Naive thymus-derived CD8-positive, alpha-beta T cell (primary cell): ENCODE measurements at places on chromosomes 6 and 20.

- no peaks in the 10 kb centered on the region for H3K27me3 ChIP-seq
- DNase-seq = no peak
- H3K27ac ChIP-seq = no peak overlapping the region
- H3K4me1 ChIP-seq = no peaks in the 10 kb centered on the region
- H3K36me3 ChIP-seq = no peaks in the 10 kb centered on the region
- H3K4me3 ChIP-seq = no peak overlapping the region
Observed at GRCh38 chr6:74181471-74181870, 485.5 kb downstream of the CD109 start.

- peak overlapping the region; percentile 94 for H3K27ac ChIP-seq
- H3K27me3 ChIP-seq = no peaks in the 10 kb centered on the region
- no peaks in the 10 kb centered on the region for H3K36me3 ChIP-seq
Observed at GRCh38 chr20:57433657-57434389, 42.6 kb downstream of the RBM38 start.

DNA sequence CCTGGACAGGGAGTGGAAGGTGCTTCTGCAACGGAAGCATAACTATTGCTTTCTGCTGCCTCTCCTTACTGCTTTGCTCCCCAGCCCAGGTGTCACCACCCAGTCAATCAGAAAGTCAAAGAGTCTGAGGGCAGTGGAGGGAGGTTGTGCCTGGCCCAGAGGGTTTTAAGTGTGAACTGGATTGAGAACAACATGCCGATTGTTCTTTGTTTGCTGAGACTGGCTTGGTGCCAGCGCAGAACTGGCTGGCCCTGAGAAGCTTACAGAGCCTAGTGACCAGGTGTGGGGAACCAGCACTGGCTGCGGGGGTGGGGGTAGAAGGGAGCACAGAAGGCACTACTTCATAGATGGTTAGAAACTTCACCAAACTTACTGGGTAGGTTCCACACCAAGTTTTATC lies 31.1 kb upstream of the ENPP4 start:
- H3K27me3 ChIP-seq = no peaks in the 10 kb centered on the region
- H3K36me3 ChIP-seq = peaks cover 29% of the 10 kb centered on the region
- peaks cover 4% of the 10 kb centered on the region for H3K4me1 ChIP-seq
- H3K27ac ChIP-seq = no peak overlapping the region

DNA sequence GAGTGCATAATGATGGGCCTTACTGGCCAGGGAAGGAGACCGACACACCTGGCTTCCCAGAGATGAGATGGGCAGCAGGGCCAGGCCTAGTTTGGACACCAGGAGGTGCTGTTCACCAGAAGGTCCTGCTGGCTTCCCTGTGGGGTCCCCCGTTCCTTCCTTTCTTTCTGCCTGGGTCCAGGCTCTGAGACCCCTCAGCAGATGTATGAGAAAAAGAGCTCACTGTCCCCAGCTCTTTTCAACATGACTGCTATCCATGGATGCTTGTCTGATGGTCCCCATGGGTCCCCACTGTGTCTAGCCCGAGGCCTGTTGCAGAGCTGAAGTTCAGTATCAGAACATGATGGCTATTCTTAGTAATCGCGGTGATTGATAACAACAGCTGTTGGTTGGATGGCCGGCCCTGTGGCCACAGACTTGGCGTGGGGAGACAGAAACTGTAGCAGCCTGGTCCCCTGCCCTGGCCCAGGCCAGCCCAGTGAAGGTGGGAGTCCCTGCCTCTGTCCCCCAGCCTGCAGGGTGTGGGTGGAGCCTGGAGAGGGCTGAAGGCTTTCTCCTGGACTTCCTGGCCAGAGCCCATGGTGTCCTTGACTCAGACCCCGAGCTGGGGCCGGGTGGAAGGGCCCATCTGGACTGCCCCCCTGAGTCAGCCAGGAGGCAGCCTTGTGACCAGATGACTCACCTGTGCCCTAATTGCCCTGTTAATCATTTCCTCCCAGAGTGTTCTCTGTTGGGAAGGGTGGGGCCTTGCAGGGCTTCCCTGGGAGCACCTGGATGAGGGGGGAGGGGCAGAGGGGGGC lies 9.9 kb upstream of the BAK1 start:
- H3K36me3 ChIP-seq = no peaks in the 10 kb centered on the region
- no peaks in the 10 kb centered on the region for H3K27me3 ChIP-seq
- peak; percentile 73 for DNase-seq
- peaks cover 16% of the 10 kb centered on the region for H3K4me1 ChIP-seq

DNA sequence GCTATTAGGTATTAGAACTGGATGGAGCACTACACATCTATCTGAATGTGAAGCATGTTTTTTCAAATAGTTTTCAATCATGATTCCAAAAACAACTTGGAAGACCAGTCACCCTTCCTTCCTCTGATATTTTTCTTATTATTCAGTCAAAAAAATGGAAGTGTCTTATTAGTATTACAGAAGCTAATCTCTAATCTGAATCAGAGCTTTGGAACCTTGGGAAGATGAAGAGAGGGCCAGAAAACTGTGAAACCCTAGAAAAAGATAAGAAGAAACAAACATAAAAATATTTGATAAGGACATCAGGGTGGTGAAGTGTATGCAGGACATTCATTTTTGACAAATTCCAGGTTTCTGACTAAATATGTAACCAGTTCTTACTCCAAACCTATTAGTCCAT lies 166.3 kb upstream of the PRSS16 start:
- H3K27ac ChIP-seq = no peak overlapping the region
- no peak overlapping the region for H3K4me3 ChIP-seq

GRCh38 chr20:5095931-5096330 lies 23.8 kb downstream of the PCNA start:
- H3K36me3 ChIP-seq = no peaks in the 10 kb centered on the region
- peaks cover 10% of the 10 kb centered on the region for H3K4me1 ChIP-seq
- no peak overlapping the region for H3K4me3 ChIP-seq
- H3K27ac ChIP-seq = no peak overlapping the region
- DNase-seq = no peak

GRCh38 chr20:32510601-32511357 lies 74.4 kb downstream of the NOL4L start:
- peaks cover 53% of the 10 kb centered on the region for H3K36me3 ChIP-seq
- H3K4me3 ChIP-seq = peak overlapping the region; percentile 85
- H3K4me1 ChIP-seq = peaks cover 82% of the 10 kb centered on the region

- H3K4me1 ChIP-seq = no peaks in the 10 kb centered on the region
- no peaks in the 10 kb centered on the region for H3K36me3 ChIP-seq
- H3K27me3 ChIP-seq = no peaks in the 10 kb centered on the region
- DNase-seq = no peak
- H3K27ac ChIP-seq = no peak overlapping the region
Observed at GRCh38 chr6:110341663-110342596, 16.2 kb downstream of the METTL24 start.

DNA sequence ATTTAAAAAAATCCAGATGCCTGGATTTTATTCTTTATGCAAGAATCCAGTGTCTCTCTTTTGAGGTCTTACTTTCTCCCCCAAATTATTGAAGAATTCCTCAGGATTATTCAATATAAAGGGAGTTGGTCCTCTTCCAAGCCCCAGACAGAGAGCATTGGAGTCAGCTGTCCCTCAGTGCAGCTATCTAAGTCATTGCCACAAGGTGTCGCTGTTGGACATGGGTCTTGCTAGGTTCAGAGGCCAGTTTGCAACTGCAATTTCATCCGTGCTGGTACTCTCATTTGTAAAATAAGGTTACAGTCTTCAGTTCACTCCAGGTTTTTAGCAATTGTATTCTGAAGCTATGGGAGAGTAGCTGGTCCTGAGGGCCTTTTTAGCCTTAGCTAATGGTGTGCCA lies 27.8 kb downstream of the CCN2 start:
- H3K36me3 ChIP-seq = peaks cover 2% of the 10 kb centered on the region
- no peak for DNase-seq
- peaks cover 12% of the 10 kb centered on the region for H3K27me3 ChIP-seq
- H3K4me3 ChIP-seq = no peak overlapping the region
- no peak overlapping the region for H3K27ac ChIP-seq

GRCh38 chr20:42179768-42180167 lies 561.6 kb upstream of the CHD6 start:
- no peaks in the 10 kb centered on the region for H3K36me3 ChIP-seq
- peaks cover 9% of the 10 kb centered on the region for H3K27me3 ChIP-seq
- H3K4me1 ChIP-seq = no peaks in the 10 kb centered on the region
- no peak for DNase-seq
- no peak overlapping the region for H3K27ac ChIP-seq
- no peak overlapping the region for H3K4me3 ChIP-seq

- no peak overlapping the region for H3K27ac ChIP-seq
- H3K36me3 ChIP-seq = no peaks in the 10 kb centered on the region
- no peaks in the 10 kb centered on the region for H3K27me3 ChIP-seq
- no peak for DNase-seq
Observed at GRCh38 chr20:9476174-9476573, 38.2 kb upstream of the LAMP5 start.

GRCh38 chr20:51767867-51768758 lies at the start of gene ATP9A:
TSS of gene ATP9A (minus strand) at chr20:51768390. CDS start at chr20:51768369, 21 bp downstream.
- H3K27me3 ChIP-seq = peaks cover 42% of the 10 kb centered on the region
- peaks cover 10% of the 10 kb centered on the region for H3K4me1 ChIP-seq
- H3K4me3 ChIP-seq = peak within 1 kb of the TSS; percentile 76
- DNase-seq = no peak

- peaks cover 10% of the 10 kb centered on the region for H3K27me3 ChIP-seq
- no peak for DNase-seq
- H3K4me3 ChIP-seq = no peak overlapping the region
- peaks cover 7% of the 10 kb centered on the region for H3K36me3 ChIP-seq
- H3K4me1 ChIP-seq = no peaks in the 10 kb centered on the region
Observed at GRCh38 chr20:17417225-17417624, 114.0 kb downstream of the BFSP1 start.

DNA sequence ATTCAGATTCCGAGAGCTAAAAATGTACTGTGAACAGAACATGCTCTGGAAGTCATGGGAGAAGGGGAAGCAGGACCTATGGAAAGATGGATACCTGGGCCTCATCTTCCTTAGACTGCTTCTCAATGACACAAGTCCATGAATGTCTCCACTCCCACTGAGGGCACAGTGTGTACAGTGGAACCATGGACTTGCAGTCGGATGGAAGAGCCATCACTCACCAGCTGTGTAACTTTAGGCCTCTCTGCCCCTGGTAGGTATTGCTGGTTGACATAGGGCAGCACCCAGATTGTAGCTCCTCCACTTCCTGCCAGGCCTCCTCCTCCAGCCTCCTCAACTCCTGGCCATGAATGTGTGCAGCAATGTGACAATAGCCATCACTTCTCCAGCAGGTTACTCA lies 52.5 kb downstream of the MAFB start:
- DNase-seq = no peak
- no peaks in the 10 kb centered on the region for H3K4me1 ChIP-seq
- H3K27me3 ChIP-seq = no peaks in the 10 kb centered on the region
- H3K27ac ChIP-seq = no peak overlapping the region

- H3K4me3 ChIP-seq = no peak overlapping the region
- no peaks in the 10 kb centered on the region for H3K27me3 ChIP-seq
- H3K36me3 ChIP-seq = no peaks in the 10 kb centered on the region
- no peak overlapping the region for H3K27ac ChIP-seq
Observed at GRCh38 chr6:74715355-74716085, 490.3 kb downstream of the COL12A1 start.

DNA sequence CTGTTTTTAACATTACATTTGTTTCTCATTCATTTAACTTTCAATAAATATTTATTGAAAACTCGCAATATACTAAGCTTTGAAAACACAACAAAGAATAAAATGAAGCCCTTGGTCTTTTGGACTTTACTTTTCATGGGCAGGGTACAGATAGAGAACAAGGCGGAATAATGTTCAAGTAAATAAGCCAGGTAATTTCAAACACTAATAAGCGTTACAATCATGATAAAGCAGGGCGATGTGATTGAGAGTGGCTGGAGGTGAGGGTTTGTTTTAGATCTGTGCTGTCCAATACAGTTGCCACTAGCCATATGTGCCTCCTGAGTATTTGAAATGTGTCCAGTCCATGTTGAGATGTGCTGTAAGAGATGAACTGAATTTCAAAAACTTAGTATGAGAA lies 307.1 kb downstream of the ALDH8A1 start:
- H3K4me3 ChIP-seq = no peak overlapping the region
- no peaks in the 10 kb centered on the region for H3K36me3 ChIP-seq
- no peak overlapping the region for H3K27ac ChIP-seq
- no peak for DNase-seq

DNA sequence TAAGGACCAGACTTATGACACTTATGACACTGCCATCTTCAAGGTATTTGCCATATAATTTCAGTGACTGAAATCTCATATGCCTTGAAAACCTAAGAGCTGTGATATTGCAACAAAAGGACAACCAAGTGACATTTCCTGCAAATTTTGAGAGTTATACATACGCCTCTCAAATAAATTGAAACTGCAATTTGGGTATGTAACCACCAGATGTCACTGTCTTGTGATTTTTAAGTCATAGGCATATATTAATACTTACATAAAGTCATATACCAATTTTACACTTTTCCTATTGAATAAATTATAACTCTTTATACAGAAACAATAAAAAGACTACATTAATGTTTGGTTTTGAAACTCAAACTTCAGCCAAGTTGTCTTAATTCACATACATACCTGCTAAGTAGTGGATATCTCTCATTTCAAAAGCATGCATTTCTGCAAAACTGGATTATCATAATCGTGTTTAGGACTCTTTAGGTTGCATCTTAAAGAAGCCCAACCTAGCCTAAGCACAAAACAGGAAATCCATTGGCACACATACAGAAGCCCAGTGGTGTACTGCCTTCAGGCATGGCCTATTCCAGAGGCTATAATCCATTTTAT lies 180.2 kb downstream of the PACRG start:
- H3K27me3 ChIP-seq = no peaks in the 10 kb centered on the region
- H3K27ac ChIP-seq = no peak overlapping the region
- no peak for DNase-seq
- H3K4me3 ChIP-seq = no peak overlapping the region
- H3K36me3 ChIP-seq = no peaks in the 10 kb centered on the region

GRCh38 chr20:38272961-38273360 lies 12.4 kb upstream of the KIAA1755 start:
- H3K36me3 ChIP-seq = no peaks in the 10 kb centered on the region
- DNase-seq = no peak
- no peaks in the 10 kb centered on the region for H3K4me1 ChIP-seq
- peaks cover 6% of the 10 kb centered on the region for H3K27me3 ChIP-seq
- H3K27ac ChIP-seq = no peak overlapping the region

GRCh38 chr6:72219536-72219935 lies 333.2 kb downstream of the RIMS1 start:
- H3K4me1 ChIP-seq = no peaks in the 10 kb centered on the region
- DNase-seq = no peak

GRCh38 chr6:68427630-68428029 lies 207.5 kb upstream of the ADGRB3 start:
- H3K4me3 ChIP-seq = no peak overlapping the region
- no peaks in the 10 kb centered on the region for H3K36me3 ChIP-seq
- no peaks in the 10 kb centered on the region for H3K4me1 ChIP-seq
- DNase-seq = no peak
- H3K27me3 ChIP-seq = no peaks in the 10 kb centered on the region

DNA sequence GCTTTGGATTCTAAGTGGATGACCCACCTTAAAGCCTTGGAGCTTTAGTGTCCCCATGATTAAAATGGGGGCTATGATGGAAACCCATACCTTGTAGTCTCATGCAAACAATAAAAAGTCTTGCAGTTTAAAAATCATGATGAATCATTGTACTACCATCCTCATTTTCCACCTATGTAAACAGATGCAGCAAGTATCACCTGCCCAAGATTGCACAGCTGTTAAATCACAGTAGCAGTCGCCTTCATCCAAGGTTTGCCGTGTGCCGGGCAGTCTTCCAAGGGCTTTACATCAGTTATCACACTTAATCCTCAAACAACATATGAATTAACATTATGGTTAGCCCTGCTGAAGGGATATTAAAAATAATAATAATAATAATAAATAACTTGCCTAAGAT lies 210.3 kb downstream of the FOXA2 start:
- no peak for DNase-seq
- H3K36me3 ChIP-seq = no peaks in the 10 kb centered on the region
- no peak overlapping the region for H3K4me3 ChIP-seq
- no peaks in the 10 kb centered on the region for H3K27me3 ChIP-seq
- H3K27ac ChIP-seq = no peak overlapping the region

GRCh38 chr6:26122402-26122792 lies 35.2 kb downstream of the HFE start:
- H3K27ac ChIP-seq = peak overlapping the region; percentile 96
- peak overlapping the region; percentile 96 for H3K4me3 ChIP-seq
- H3K36me3 ChIP-seq = peaks cover 12% of the 10 kb centered on the region
- peaks cover 25% of the 10 kb centered on the region for H3K4me1 ChIP-seq
- DNase-seq = no peak
